ENCODE measurements at places on chromosomes 2 and 18. TPM values are rescaled to one million over a fixed set of nuclear protein-coding genes. Genes with fewer than 3 reads are reported as not detected.

GRCh38 chr2:10654069-10654468 is 35.7 kb downstream of the NOL10 start:
- no peak for DNase-seq

DNA sequence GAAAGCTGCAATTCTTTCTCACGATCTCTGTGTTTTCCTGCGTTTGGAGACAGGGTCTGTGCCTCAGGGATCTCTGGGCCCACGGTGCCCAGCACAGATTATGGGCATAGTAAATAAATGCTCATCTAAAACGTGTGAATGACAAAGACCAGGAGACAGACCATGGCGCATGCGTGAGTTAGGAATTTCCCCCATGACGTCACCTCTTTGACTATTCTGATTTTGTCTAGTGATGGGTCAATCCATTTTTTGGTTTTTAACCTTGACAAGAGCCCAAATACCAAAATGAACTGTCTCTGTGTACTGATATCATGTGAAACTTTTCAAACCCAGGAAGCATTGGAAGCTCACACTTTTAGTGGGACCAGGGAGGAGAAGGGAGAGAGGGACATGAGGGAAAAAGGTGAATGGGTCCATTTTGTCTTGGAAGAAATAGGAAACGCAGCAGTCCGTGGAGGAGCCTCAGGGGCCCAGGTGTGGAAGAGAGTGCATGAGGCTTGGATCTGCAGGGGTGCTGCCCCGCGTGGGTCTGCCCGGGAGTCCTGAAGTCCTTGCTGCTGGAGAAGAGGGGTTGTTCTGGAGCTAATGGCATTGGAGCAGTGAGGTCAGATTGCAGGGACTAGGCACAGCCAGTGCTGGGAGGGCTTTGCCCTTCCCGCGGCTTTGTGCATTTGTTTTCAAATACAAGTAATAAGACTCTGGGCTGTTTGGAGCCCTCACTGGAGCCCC is 172.2 kb downstream of the ASB1 start:
- no peak for DNase-seq

- DNase-seq = no peak
Observed at GRCh38 chr2:95539836-95540235, 52.0 kb upstream of the TRIM43 start.

GRCh38 chr2:45433363-45433762 is 177.7 kb downstream of the SRBD1 start:
- DNase-seq = no peak

DNA sequence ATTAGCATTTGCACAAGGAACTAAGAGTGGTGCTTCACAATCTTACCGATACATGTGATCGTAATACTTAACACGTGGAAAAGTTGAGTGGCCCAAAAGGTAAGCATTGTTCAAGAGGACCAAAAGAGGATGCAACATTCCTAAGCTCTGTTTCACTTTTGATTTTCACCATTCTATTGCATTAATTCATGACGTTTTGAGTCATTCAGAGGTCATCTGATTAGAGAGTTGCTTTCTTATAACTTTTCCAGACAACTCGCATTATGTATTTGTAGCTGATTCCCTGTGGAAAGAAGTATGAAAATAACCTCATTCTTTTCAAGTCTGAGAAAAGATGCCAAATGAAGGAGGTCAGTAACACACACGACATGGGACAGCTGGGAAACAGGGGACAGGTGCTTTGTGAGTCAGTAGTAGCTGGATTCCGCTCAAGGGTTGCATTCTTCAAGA is 344.4 kb downstream of the RND3 start:
- no peak for DNase-seq

- DNase-seq = no peak
Observed at GRCh38 chr2:129934044-129934822, 45.2 kb upstream of the RAB6C start.

DNA sequence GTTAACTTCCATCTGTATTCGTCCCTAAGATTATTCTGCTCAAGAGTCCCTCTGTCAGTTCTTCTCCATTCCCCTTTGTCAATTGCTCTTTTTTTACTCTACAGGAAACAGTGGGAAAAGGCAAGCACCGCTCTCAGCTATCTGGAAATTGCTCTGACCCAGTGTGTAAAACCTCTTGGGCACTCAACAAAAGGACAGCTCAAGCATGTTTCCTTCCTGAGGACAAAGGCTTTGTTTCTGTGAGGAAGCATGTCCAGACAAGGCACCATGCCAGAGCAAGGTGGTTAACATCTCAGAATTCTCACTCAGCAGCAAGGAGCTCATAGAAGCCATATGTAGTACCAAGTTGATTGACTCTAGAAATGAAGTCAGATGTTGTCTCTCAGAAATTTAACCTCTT is 735.6 kb downstream of the TSN start:
- DNase-seq = no peak

- DNase-seq = peak; percentile 83
Observed at GRCh38 chr2:207133820-207134519, 31.8 kb downstream of the KLF7 start.

DNA sequence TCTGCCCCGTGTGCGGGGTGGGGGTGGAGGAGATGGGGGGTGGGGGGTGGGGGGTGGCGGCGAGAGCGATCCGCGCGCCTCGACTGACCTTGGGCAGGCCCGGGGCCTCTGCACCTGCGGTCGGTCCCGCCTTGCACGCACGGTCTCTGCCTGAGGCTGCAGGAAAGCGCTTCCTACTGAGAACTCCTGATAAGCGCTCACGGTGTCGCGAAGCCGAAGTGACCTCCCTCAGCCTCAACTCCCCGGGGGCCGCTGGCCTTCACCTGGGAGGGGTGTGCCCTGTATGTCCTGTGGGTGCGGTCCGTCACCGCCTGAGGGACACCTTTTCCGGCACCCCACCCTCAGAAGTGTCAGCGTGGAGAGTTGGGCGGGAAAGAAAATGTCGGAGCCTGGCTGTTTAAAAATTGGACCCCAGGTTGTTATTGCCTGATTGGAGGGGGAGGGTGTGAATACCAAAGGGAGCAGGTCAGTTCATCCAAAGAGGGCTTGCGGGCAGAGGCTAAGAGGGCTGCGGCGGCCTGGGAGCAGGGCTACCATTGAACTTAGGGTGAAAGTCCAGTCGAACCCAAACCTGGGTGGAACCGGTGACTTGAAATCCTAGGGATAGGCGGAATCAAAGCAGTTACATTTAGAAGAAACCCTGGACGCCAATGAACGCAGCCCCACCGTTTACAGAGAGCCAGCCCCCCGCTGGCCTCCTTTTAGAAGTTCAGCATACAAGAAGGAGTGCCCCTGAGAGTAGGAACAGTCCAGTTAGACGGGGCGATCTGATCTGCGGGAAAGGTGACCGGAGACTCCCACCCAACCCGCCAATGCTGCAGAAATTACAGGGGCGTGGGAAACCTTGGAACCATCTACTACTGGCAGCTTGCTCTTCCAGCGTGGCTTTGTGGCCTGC is 1.2 kb downstream of the MAL start:
- DNase-seq = no peak

- DNase-seq = no peak
Observed at GRCh38 chr2:231644426-231644825, 51.8 kb downstream of the TEX44 start.

DNA sequence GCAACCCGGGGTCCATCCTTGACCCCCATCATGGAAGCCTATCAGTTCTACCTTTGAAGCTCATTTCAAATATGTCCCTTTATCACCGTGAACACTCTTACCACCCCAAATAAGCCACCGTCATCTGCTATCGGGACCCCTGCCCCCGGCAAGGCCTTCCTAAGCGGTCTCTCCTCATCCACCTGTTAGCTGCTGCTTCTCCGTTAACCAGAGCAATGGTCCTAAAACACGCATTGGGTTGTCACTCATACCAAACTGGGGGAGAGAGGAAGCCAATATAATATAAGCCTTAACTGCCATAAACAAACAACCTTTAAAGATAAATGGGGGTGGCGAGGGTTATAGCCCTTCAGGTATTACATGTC is 680 bp downstream of the ASNSD1 start:
- DNase-seq = no peak

- peak; percentile 76 for DNase-seq
Observed at GRCh38 chr2:20135631-20136050, 84.2 kb upstream of the LAPTM4A start.

DNA sequence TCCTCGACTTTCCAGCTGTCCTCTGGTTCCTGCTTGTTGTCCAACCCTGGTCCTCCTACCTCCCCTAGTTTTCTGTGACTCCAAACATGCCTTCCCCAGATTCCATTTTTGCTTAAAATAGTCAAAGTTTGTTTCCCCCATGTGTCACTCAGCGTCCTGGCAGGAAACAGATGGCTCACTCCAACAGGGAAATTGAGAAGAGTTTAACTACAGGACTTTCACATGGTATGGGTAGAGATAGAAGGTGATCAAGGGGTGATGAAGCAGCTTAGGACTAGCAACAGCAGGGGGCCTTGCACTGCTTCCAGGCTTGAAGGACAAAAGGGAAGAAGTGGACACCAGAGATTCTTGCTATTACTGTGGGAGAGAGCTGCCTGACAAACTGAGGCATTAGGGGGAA is 6.1 kb upstream of the CUL3 start:
- DNase-seq = no peak

DNA sequence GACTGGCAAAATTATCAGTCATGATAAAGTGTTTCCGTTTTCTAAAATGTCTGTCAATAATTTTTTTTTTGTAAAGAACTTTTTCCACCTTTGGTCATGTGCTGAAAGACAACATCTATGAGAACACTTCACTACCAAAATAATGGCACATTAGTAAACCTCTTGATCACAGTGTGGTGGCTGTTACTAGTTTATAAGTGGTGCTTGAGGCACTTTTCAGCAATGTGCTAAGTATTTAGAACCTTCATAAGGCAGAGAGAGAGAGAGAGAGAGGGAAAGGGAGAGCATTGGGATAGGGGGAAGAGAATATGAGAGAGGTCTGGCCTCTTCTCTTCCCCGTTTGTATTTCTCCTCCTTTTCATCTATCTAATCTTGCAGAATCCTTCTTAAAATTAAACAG is 1.1 kb upstream of the NYAP2 start:
- DNase-seq = no peak

The SLC11A1 gene
- 4.1 TPM for polyA plus RNA-seq

The NFATC1 gene
- polyA plus RNA-seq = 7.2 TPM

The FIGN gene
- polyA plus RNA-seq = 1.6 TPM

The CCDC141 gene
- 0.13 TPM for polyA plus RNA-seq
